Sciatic nerve (tissue), 2 donors: ENCODE measurements at places on chromosomes 1 and 21.

DNA sequence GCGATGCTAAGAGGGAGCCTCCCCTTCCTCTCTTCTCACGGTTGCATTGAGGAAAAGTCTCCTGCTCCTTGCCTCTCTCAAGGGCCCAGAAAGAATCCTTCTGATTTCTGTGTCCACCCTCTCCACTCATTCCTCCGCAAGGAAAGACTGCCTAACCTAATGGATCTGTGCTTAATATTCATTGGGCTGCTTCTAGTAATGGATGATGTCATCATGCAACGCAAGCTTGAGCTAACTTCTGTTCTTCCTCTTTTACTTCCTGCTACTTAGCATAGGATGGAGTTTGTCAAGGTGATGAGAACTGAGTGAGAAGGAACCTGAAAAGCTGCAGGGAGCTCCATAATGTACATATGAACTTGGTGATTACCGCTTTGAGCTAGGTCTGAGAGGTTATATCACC is 35.2 kb upstream of the HMGB4 start:
- DNase-seq, result no peak

GRCh38 chr1:44326821-44327465 is 28.1 kb downstream of the ERI3 start:
- no peak for DNase-seq

GRCh38 chr1:236835491-236835890 is 40.4 kb downstream of the MTR start:
- DNase-seq, result no peak

- DNase-seq, result no peak
Measured at GRCh38 chr1:150997949-150998348, 8.8 kb downstream of the MINDY1 start.

GRCh38 chr1:86421601-86422280 is 2.2 kb upstream of the CLCA2 start:
- DNase-seq, result no peak

DNA sequence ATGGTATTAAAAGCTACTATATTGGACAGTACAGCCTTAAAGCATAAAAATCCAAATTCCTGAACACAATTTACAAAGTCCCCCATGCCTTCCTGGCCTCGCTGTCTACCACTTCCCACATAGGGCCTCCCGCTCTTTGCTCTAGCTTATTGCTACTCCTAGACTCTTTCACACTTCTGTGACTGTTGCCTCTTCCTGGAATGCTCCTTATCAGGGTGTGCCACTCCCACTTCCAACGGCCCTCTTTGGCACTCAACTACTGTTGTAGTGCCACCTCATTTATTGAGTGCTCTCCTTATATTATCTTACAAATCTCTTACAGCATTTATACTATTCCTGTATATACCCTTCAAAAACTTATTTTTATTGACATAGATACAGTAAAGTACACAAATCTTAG is 4.8 kb downstream of the SARS1 start:
- no peak for DNase-seq
